ENCODE measurements at places on chromosomes 5 and 9.

GRCh38 chr9:38195737-38196161 lies 126.7 kb upstream of the SHB start:
- DNase-seq: no peak

DNA sequence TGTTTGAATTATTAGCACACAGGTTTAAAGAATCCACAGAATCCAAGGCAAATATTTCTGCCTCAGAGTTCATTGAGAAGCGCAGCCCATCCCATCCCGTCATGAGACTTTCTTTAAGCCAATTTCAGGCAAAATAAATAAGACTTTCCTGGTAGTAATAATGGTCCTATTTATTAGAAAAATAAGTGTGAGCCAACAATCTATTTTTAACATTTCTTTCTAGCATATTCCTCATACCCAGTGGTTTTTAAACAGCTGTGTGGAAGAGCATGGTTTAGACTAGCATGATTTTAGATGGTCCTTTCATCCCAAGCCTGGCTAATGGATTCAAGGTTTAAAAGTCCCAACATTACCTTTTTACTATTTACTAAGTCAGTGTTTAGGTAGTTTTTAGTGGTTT lies 125.8 kb downstream of the SCAMP1 start:
- DNase-seq: no peak

- no peak for DNase-seq
These were observed 74.3 kb downstream of the ZDHHC21 start for GRCh38 chr9:14618836-14619420.

DNA sequence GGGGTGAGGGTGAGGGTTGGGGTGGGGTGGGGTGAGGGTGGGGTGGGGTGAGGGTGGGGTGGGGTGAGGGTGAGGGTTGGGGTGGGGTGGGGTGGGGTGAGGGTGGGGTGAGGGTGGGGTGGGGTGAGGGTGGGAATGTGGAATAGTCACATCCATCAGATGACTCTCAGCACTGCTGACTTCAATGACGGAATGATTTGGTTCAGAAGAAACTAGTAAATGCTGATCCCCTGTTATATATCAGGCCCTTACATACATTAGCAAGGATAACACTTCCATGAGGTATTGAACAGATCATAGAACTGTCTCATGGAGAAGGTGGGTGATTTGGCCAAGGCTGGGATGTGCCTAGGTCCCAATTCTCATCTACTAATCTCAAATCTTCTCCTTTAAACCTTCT lies 24.5 kb upstream of the C5orf47 start:
- DNase-seq: no peak

DNA sequence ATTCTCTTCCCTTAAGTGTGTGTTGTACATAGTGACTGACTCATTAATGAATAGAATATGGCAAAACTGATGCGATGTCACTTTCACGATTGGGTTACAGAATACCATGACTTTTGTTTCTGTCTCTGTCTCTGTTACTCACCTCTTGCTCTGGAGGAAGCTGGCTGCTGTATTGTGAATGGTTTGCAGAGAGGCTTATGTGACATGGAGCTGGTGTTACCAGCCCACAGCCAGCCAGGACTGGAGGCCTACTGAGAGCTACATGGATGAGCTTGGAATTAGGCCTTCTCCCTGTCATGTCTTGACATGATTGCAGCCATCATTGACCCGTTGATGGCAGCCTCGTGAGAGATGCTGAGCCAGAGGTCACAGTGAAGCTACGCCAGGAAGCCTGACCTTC lies 161.9 kb downstream of the TAF11L14 start:
- DNase-seq: no peak

- no peak for DNase-seq
These were observed 327.5 kb downstream of the FBXL17 start for GRCh38 chr5:108054349-108054748.

DNA sequence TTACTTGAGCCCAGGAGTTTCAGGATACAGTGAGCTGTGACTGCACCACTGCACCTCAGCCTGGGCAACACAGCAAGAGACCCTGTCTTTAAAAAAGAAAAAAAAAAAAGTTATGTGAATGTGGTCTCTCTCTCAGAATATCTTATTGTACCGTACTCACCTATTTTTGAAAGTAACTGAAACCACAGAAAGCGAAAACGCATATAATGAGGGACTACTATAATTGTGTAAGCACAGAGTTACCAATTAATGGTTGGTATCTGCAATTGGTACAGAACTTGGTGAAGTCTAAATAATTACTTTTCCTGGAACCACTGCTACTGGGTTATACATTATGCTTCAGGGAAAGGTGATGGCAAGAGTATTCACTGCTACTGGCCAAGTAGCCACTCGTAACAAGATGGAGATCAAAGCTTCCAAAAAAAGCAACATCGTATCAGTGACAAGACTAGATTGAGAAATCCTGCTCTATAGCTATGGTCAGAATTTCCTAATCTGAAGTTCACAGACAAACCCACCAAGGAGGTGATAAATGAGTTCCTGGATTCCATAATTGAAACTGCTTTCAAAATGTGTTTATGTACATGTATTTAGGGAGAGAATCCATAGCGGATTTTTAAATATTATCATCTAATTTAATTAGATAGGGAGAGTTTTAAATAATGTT lies 82.7 kb downstream of the NR6A1 start:
- DNase-seq: no peak

GRCh38 chr9:135068776-135069415 lies 18.6 kb upstream of the OLFM1 start:
- DNase-seq: no peak

DNA sequence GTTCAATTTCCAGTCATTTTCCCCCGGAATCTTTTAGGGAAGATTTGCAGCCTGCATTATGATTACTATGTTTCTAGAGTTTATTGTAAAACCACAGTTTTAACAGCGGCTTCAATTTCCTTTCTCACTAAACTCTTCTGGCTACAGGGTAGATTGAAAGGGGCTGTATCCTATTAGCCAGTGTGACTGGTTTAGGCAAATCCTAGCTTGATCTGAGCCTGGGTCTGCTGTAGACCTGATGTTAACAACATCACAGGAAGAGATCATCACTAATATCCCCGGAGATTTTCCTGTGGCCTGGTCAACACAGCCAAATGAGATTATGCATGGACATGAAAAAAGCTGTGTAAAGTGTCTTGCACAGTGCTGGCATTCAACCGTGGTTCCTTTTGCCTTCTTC lies 33.4 kb downstream of the STOM start:
- no peak for DNase-seq

- no peak for DNase-seq
These were observed 59.2 kb downstream of the CDH18 start for GRCh38 chr5:19928562-19929421.

DNA sequence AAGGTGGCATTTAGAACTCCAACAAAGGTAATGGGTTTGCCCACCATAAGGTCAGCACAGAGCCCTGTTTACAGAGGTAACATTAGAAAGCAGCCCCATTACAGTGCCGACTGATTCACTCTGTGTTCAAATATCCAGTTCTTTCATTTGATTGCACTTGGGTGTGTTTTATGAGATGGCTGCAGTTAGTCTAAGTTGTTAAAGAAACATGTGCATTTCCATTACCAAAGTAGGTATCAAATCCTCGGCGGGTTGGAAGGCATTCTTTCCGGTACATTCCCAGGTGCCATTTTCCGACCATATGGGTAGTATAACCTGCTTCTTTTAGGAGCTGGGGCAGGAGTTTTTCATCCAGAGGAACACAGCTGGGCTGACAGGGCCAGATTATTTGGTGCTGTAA lies 16.3 kb downstream of the ARSB start:
- DNase-seq: no peak

DNA sequence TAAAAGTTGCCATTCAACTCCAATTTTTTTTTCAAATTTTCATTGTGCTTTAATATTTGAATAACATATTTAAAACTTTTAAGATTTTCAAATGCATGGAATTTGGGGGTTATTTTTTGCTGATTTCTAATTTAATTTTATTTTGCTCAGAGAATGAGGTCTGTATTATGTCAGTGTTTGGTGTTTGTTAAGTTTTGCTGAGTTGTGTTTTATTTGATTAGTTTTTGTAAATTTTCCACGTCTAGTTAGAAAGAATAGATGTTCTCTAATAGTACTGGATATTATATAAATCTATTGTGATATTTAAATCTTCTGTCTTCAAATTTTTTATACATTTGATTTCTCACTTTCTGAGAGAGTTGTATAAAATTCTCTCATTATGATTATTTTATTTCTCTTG lies 145.9 kb downstream of the MACIR start:
- DNase-seq: no peak

GRCh38 chr5:75523275-75523674 lies 11.6 kb downstream of the POLK start:
- no peak for DNase-seq

GRCh38 chr9:8718121-8718725 lies 918.6 kb upstream of the DMAC1 start:
- DNase-seq: no peak

- no peak for DNase-seq
These were observed 18.2 kb upstream of the ESM1 start for GRCh38 chr5:55003432-55004065.

- no peak for DNase-seq
These were observed 151.7 kb downstream of the TTC39B start for GRCh38 chr9:15155323-15155722.

GRCh38 chr9:97307091-97307490 lies 368 bp upstream of the CCDC180 start:
- no peak for DNase-seq

GRCh38 chr5:157167214-157167621 lies 1.2 kb upstream of the GARIN3 start:
- no peak for DNase-seq

DNA sequence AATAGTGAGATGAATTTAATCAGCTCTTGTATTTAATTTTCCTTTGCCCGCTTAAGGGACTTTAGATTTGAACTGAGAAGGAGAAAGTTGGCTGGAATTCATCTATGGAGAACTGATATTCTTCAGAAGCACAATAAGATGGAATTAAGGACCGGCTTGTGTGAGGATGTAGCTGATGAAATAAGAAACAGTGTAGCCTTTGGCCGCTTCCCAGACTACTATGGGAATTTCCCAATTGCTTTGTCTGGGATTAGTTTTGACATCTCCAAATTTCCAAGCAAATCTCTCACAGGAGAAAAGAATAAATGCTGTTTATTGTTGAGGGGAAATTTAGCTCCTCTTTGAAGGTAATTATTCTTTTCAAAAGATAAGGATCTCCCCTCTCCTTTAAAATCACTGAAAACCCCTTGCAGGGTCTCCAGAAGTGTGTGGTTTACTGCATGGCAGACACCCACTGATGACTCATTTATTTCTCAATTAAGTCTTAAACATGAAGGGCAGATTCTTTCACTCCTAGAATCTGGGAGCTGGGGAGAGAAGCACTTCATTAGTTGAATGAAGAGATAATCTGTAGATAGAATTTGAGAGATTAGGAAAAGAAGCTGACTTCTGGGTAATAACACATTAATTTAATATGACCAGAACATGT lies 606.5 kb upstream of the ADAMTS16 start:
- no peak for DNase-seq

DNA sequence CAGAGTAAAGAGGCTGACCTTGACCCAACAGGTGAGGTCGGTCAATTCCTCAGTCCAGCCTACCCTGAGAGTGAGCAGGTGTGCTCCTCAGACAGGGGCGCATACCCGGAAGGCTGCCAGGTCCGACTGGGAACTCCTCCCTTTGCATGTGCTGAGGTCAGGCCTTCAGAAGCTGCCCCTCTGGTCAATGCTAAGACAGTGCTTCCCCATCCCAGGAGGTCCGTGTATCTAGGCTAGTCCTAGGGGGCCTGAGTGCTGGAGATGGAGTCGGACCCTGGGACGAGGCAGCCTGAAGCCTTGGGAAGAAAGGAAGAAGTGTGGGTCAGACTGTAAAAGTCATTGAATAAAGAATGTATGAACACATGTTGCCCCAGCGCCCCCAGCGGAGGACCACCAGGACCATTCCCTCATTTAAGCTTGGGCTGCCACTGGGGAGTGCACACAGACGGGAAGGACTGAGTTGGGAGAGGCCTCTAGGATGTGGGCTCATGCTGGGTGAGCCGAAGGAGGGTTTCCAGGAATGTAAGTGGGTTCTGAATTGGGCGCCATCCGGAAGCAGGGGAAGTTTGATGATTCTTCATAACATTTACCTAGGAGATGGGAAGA lies 41.0 kb upstream of the GFPT2 start:
- DNase-seq: no peak

GRCh38 chr9:87267251-87268070 lies 230.2 kb upstream of the DAPK1 start:
- DNase-seq: no peak

DNA sequence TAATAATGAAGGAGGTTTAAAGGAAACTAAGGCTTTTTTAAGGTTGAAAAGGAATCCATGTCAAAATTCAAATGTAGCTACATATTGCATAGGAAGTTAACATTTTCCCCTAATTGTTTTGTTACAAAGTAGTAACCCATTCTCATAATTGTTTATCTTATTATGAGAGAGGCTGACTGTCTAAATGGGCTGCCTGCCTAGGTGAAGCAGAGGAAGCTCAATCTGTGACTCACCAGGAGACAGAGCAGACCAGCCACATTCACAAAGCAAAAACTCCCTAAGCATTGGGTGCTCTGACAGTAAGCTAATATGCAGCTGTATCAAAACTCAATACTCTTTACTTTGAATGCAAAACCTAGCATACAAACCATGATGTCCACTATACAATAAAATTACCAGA lies 208.5 kb downstream of the ROR2 start:
- DNase-seq: no peak

GRCh38 chr9:137303151-137303892 lies 1.3 kb upstream of the NRARP start:
- DNase-seq: no peak

- no peak for DNase-seq
These were observed 33.1 kb upstream of the MYOT start for GRCh38 chr5:137834498-137835049.

GRCh38 chr5:59099270-59099994 lies 516.6 kb downstream of the RAB3C start:
- DNase-seq: no peak

DNA sequence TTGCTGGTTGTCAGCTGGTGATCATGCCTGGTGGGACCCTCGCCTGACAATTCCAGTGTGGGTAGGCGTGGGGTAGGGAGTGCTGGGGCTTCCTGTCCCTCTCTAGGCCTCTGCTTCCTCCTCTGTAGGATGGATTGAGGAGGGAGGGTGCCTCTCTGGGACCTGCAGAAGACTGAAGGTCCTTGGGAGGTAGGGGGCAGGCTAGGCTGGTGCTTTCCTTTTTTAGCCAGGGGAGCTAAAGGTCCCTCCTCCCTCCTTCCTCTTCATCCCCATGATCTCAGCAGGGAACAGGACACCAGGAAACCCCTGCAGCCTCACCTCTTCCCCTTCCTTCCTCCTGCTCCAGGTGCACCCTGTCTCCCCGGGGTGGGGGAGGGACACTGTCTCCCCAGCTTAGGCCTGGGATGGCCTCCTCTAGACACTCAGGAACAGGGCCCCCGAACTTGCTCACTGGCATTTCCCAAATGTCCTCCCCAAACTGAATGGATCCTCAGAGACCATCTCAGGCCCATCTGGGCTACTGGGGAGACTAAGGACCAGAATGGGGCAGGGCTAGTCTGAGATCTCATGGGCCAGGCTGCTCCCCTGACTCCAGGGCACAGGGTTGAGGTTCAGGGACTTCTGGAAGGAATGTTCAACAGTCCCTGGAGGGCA lies 8.4 kb downstream of the SH2D3C start:
- DNase-seq: no peak

- no peak for DNase-seq
These were observed 1920.2 kb downstream of the MAT2B start for GRCh38 chr5:165425594-165425993.

All from cortex of kidney (tissue), 1 donor.